ENCODE measurements at places on chromosomes 1 and 21.

DNA sequence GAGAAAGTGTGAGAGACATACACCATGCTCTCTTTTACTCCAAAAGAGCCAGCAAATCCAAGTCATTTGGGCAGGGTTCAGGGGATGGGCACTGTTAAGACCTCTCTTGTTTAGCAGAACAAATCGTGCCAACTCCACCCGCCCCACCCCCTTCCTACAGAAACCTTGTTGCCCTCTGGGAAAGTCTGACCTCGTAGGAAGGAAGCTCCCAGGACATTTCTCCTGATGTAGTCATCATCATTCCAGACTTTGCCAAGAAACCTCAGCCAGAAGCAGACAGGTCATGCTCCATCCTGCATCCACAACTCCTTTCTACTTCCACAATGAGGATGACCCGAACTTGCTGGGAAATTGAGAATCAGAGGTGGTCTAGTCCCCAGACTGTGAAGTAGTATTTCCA lies 57.7 kb downstream of the UBE2T start:
- DNase-seq, result no peak

DNA sequence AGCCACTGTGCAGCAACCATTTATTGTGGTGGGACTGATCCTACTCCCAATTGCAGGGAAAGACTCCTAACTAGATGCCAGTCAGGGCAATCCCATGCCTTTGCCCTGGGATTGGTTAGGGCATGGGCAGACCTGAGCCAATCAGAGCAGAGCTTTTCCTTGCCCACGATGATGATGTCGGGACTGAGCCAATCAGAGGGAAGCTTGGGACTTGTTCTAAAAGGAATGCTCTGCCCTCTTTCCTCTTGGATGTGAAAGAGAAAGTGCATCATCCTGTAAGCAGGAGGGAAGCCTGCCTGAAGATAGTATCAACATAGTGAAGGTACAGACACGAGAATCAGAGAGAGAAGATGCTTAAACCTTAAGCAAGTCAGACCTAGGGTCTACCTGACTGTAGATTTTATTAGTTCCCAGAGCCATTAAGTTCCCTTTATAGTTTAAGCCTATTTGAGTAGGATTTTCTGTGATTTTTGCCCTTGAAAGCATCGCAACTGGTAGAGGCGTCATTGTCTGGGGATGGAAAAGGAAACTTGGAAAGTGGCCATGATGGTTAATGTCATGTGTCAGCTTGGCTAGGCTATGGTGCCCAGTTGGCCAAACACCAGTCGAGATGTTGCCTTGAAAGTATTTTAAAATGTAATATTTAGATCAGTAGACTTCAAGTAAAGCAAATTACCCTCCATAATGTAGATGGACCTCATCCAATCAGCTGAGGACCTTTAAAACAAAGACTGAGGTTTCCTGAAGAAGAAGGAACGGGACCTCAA lies 19.9 kb downstream of the IRF2BP2 start:
- DNase-seq, result no peak

DNA sequence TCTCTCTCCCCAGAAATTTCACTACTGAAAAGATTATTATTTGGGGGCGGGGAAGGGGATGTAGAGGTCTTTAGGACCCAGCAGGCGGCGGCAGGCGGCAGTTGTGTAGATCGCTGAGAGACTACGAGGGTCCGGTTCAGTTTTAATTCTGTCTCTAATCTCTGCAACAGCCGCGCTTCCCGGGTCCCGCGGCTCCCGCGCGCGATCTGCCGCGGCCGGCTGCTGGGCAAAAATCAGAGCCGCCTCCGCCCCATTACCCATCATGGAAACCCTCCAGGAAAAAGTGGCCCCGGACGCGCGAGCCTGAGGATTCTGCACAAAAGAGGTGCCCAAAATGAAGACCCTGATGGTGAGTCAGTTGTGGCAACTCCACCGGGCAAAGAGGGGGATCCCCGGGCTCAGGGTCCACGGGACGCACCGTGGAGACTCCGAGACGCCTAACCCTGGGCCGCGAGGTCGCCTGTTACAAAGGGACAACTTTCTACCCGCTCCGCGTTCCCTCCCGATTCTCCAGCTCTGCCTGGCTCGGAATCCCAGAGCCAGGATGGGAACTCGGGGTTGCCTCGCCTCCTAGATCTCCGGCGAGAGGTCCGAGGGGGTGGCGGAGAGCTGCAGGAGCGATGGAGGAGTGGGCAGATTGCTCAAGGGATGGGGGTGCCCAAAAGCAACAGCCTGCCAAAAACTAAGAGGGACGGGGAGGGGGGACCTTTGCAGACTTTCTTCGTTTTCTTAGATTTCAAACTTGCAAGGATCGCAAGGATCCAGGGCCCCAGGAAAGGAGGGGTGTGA lies at the start of gene ST6GALNAC5:
ST6GALNAC5 (plus strand) TSS at position 139 of the 789 bp plus-strand sequence.
- DNase-seq, result no peak

GRCh38 chr1:193281894-193282293 lies 95.5 kb upstream of the B3GALT2 start:
- DNase-seq, result no peak

- no peak for DNase-seq
Observed at GRCh38 chr1:230536641-230537155, 105.6 kb upstream of the COG2 start.

GRCh38 chr1:184648160-184648855 lies 106.3 kb downstream of the EDEM3 start:
- DNase-seq, result no peak

- no peak for DNase-seq
Observed at GRCh38 chr1:94669198-94669597, 127.6 kb upstream of the F3 start.

DNA sequence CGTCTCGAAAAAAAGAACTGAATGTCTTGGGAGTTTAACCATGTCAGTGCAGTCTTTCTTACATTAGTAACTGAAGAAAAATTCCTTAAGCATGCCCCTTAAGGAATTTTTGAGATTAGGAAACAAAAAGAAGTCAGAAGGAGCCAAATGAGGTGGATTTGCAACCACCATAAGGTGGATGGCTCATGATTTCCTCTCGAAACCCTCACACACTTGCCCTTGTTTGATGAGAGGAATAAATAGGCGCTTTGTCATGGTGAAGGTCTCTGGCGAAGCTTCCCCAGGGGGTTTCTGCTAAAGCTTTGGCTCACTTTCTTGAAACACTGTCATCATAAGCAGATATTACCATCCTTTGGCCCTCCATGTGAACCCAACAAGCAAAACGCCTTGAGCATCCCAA lies 68.2 kb downstream of the POFUT2 start:
- DNase-seq, result no peak

DNA sequence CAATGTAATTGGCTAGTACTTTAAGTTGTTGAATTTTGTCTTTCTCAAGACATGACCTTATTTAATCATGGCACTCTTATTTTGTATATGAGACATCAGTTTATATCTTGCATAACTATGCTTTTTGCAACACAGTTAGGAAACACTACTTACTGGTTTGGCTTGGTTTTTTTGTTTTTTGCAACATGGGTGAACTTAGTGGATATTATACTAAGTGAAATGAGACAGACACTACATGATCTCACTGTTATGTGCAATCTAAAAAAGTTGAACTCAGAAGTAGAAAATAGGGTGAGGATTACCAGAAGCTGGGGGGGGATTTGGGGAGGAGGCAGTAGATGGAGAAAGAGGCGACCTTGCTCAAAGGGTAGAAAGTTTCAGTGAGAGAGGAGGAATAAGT lies 132.1 kb downstream of the PLA2G4A start:
- DNase-seq, result no peak

DNA sequence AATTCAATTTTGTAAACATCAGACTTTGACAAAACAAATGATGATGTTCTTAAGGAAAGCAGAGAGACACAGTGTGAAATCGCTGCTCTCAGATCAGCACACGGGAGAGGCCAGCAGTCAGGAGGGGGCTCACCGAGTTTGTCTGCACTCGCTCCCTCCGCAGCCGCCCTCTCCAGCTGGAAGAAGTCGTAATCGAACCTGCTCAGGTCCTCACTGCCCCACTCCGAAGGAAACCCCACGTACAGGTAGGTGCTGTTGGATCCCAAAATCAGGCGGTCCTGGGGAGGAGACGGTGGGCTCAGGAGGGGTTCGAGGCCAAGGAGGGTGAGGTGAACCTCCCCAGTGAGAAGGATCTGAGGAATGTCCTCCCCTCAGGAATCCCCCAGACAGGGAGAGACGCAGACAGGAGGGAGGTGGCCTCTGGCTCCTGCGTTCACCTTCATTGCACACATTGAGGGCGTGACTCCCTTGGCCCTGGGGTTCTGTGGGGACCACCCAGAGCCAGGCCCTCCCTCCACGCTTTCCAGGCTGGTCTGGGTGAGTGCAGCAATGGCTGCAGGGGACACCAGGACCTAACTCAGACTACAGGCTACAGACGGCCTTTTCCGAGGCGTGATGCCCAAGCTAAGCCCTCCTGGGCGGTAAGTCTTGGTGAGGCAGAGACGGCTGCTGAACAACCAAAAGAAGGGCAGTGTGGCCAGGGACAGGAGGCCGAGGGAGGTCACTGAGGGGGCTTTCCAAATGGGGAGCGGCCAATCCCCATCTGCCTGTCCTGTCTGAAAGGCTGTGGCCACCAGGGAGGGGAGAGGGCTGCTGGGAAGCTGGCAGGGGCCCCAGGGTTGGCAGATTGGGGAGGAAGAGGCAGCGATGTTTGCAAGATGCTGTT lies 65.5 kb downstream of the SCCPDH start:
- no peak for DNase-seq

DNA sequence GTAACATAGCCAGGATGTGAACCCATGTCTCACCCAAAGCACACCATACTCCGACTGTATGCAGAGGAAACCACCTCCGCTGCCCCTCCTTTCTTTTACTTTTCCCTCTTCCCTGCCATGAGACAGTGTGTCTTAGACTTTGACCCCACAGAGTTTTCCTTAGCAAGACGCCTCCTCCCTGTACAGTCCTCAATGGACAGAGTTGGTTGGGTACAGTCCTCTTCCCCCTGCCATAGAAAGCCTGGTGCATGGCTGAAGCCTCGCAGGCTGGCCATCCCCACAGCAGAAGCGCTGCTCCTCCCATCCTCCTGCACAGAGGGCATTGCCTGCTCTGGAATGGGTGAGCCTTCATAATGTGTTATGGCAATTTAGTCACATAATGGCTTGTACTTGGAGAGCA lies 127.9 kb downstream of the PLPP3 start:
- no peak for DNase-seq

- DNase-seq, result no peak
Observed at GRCh38 chr1:147167365-147167764, 4.9 kb downstream of the PRKAB2 start.

Data from stimulated activated CD8-positive, alpha-beta memory T cell treated with anti-CD3 and anti-CD28 coated beads, Interleukin-2, amount 100 ng/mL, for 1 hour (primary cell).